ENCODE measurements at places on chromosomes 16 and 17.

DNA sequence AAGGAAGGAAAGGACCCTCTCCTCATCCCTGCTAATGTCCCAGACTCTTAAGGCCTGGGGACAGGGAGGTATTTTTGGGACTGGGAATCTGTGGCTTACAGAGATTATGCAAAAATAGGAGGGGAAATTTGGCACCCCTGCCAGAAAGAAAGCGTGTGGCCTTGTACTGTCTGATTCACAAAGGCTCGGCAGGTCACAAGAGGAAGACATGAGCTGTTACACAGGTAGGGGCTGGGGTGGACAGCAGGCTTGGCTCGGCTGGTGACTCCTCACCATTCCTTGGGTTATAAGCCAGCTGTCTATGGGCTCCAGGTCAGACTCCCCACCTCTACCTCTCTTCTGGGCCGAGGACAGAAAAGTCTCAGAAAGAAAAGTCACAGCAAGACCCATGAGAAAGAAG lies 20.7 kb upstream of the SREBF1 start:
- no peak for DNase-seq

- DNase-seq: no peak
These were observed 13.4 kb downstream of the USP43 start for GRCh38 chr17:9658593-9659211.

GRCh38 chr17:36482611-36483504 lies 3.6 kb upstream of the ZNHIT3 start:
- peak; percentile 16 for DNase-seq

DNA sequence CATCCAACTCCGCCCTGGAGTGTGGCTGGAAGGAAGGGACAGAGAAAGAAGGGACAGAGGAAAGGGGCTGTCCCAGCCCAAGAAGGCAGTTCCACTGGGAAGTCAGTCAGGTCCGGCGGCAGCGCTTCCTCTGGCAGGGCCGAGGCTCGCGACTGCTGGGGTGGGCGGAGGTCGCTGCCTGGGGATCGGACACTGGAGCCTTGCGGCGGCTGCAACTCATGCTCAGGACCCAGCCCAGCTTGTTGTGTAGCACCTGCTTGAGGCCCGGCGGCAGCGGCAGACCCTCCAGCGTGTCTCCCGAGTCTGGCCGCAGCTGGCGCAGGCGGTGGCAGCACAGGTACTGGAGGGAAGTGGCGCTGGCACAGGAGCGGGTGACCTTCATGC lies 4.0 kb upstream of the MRPS34 start:
- no peak for DNase-seq

All from stimulated activated CD4-positive, alpha-beta T cell treated with anti-CD3 and anti-CD28 coated beads, TNF-alpha, amount 100 ng/mL, for 1 hour (primary cell).